ENCODE measurements at places on chromosomes 1 and 21. TPM values are rescaled to one million over a fixed set of nuclear protein-coding genes. Genes with fewer than 3 reads are reported as not detected.

GRCh38 chr1:37629726-37630425 lies 4.8 kb downstream of the RSPO1 start:
- no peaks in the 10 kb centered on the region for H3K36me3 ChIP-seq
- no peak for DNase-seq
- peaks cover 2% of the 10 kb centered on the region for H3K4me1 ChIP-seq
- no peak overlapping the region for H3K27ac ChIP-seq

- no peak overlapping the region for H3K4me3 ChIP-seq
- H3K36me3 ChIP-seq: no peaks in the 10 kb centered on the region
- H3K27me3 ChIP-seq: peaks cover 23% of the 10 kb centered on the region
- peaks cover 2% of the 10 kb centered on the region for H3K4me1 ChIP-seq
- DNase-seq: no peak
Observed at GRCh38 chr1:114094363-114094634, 59.4 kb downstream of the SYT6 start.

CRP gene
- not detected for total RNA-seq

ARHGEF16 gene
- total RNA-seq: not detected

LCE5A gene
- not detected for total RNA-seq

- H3K27me3 ChIP-seq: no peaks in the 10 kb centered on the region
- H3K27ac ChIP-seq: no peak overlapping the region
- H3K4me1 ChIP-seq: no peaks in the 10 kb centered on the region
- H3K4me3 ChIP-seq: no peak overlapping the region
Observed at GRCh38 chr1:176696689-176697088, 233.7 kb downstream of the PAPPA2 start.

GRCh38 chr1:220902916-220903315 lies 23.7 kb downstream of the HLX start:
- DNase-seq: no peak
- peaks cover 3% of the 10 kb centered on the region for H3K27me3 ChIP-seq
- H3K36me3 ChIP-seq: no peaks in the 10 kb centered on the region
- no peak overlapping the region for H3K4me3 ChIP-seq
- no peak overlapping the region for H3K27ac ChIP-seq

DNA sequence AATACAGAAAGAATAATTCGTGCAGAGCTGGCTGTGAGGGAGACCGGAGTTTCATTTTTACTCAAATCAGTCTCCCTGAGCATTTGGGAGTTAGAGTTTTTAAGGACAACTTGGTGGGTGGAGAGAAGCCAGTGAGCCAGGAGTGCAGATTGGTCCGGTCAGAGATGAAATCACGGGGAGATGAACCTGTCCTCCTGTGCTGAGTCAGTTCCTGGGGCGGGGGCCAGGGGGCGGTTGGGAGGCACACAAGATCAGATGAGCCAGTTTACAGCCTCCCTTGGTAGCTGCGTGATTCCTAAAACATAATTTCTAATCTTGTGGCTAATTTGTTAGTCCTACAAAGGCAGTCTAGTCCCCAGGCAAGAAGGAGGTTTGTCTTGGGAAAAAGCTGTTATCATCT lies 1267.9 kb downstream of the AMY1C start:
- no peaks in the 10 kb centered on the region for H3K4me1 ChIP-seq
- no peaks in the 10 kb centered on the region for H3K27me3 ChIP-seq
- H3K27ac ChIP-seq: no peak overlapping the region

DNA sequence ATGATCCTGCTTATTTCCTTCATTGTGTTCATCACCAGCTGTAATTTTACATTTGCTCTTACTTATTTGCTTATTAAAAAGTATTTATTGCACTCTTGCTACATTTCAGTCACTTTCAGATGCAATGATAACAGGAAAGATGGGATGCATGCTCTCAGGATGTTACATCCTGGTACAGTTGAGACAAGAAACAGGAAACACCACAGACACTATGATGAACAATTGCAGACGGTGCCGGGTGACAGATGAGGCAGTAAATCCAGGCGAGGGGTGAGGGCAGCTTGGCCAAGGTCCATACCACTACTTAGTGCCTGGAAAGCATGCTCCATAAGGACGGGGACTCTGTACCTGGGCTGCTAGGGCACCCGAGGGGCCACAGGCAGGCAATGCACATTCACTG lies 156.6 kb upstream of the RAB4A start:
- no peak for DNase-seq
- no peak overlapping the region for H3K27ac ChIP-seq
- H3K4me3 ChIP-seq: no peak overlapping the region
- H3K27me3 ChIP-seq: no peaks in the 10 kb centered on the region

FMO5 gene
- 0.66 TPM for total RNA-seq

DNA sequence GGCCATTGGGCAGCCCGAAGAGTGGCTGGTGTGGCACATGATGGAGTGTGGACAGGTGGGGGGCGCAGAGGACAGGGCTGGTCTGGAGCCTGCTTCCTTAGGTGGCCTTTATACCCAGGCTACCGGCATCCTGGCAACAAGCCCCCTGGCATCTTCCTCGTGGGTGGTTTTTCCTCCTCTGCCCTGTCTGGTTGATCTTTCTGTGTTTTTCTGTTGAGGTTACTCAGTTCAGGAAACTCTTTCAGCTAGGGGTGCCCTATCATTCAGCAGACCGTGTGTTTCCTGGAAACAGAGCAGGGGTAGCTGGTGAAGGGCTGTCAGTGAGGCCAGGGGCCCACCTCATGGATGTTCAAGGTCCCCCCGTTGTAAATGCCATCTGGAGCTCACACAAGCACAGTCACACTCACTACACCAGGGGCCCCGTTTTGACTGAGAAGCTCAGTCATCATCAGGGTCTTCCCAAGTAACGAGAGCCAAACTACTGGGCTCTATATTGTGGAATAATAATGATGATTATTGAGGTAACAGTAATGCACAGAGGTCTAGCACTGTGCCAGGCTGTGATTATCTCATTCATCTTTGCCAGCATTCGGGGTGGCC lies at the start of gene KRTAP12-4:
KRTAP12-4 (minus strand) TSS at position 84 of the 600 bp plus-strand sequence; CDS start at position 39, 45 bp downstream.
- H3K36me3 ChIP-seq: peaks cover 40% of the 10 kb centered on the region
- peaks cover 62% of the 10 kb centered on the region for H3K4me1 ChIP-seq
- no peak for DNase-seq
- H3K4me3 ChIP-seq: no peak within 1 kb of the TSS
- peak within 1 kb of the TSS; percentile 70 for H3K27ac ChIP-seq

DNA sequence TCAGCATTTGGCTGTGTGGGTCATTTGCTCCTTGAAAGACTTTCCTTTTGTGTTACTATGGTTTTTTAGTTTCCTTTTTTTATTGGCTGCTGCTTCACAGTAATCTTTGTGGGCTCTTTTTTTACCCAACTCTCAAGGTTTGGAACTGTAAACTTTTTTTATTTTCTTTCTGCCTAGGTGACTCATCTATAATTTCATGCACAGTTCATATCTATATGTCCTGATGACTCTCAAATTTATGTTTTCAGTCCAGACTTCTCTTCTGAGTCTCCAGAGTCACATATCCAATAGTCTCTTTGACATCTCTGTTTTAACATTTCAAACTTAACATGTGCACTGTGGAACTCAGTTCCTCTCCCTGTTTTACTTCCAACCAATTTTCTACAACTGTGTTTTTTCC lies 83.4 kb downstream of the ATF6 start:
- peaks cover 6% of the 10 kb centered on the region for H3K4me1 ChIP-seq
- no peak overlapping the region for H3K27ac ChIP-seq
- H3K36me3 ChIP-seq: peaks cover 41% of the 10 kb centered on the region
- no peaks in the 10 kb centered on the region for H3K27me3 ChIP-seq
- H3K4me3 ChIP-seq: no peak overlapping the region

DNA sequence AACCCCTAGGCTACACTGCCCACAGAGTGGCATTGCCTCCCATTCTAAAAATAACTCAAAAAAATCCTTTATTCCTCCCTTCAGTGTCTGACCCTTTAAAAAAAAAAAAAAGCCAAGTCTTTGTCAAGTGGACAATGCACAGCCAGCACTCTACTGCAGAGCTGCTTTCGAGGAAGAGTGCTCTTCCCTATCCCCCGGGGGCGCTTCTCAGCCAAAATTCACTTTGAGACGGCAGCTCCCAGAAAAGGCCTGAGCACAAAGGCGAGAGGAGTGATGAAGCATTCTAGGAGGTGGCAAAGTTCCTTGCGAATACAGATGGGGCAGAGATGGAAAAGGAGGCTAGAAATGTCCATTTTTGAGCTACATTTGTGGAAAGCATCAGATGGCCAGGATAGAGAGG lies 23.3 kb downstream of the EPHA10 start:
- no peaks in the 10 kb centered on the region for H3K4me1 ChIP-seq
- H3K36me3 ChIP-seq: peaks cover 2% of the 10 kb centered on the region
- no peak overlapping the region for H3K27ac ChIP-seq
- H3K4me3 ChIP-seq: no peak overlapping the region
- H3K27me3 ChIP-seq: peaks cover 39% of the 10 kb centered on the region

- H3K27me3 ChIP-seq: no peaks in the 10 kb centered on the region
- peaks cover 46% of the 10 kb centered on the region for H3K4me1 ChIP-seq
- peak overlapping the region; percentile 86 for H3K27ac ChIP-seq
Observed at GRCh38 chr1:204493145-204493983, 1.2 kb downstream of the PIK3C2B start.

- no peak for DNase-seq
- no peaks in the 10 kb centered on the region for H3K36me3 ChIP-seq
- H3K27me3 ChIP-seq: peaks cover 11% of the 10 kb centered on the region
- peaks cover 6% of the 10 kb centered on the region for H3K4me1 ChIP-seq
- H3K27ac ChIP-seq: no peak overlapping the region
Observed at GRCh38 chr1:59815892-59816291, 1.1 kb downstream of the HOOK1 start.

CLEC20A gene
- total RNA-seq: not detected

DNA sequence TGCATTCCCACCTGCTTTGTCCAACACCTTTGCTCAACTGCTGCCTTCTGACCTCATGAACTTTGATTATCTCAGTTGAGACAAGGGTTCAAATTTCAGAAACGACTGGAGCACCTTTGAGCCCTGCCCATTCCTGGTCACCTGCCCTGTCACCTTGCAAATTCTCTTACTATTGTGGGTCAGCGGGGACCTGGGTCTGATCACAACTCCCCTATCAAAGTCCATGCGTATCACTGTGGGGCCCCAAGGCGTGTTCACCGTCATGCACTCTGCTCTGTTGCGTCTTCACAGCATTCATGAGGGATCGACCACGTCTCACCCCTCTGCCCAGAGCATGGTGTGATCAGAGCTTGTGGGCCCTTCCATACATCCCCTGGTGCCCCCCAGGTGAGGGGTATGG lies 12.9 kb downstream of the PTPRF start:
- no peaks in the 10 kb centered on the region for H3K36me3 ChIP-seq
- H3K4me1 ChIP-seq: peaks cover 3% of the 10 kb centered on the region
- no peak for DNase-seq
- no peak overlapping the region for H3K4me3 ChIP-seq
- no peak overlapping the region for H3K27ac ChIP-seq

HPCAL4 gene
- 0.18 TPM for total RNA-seq

DNA sequence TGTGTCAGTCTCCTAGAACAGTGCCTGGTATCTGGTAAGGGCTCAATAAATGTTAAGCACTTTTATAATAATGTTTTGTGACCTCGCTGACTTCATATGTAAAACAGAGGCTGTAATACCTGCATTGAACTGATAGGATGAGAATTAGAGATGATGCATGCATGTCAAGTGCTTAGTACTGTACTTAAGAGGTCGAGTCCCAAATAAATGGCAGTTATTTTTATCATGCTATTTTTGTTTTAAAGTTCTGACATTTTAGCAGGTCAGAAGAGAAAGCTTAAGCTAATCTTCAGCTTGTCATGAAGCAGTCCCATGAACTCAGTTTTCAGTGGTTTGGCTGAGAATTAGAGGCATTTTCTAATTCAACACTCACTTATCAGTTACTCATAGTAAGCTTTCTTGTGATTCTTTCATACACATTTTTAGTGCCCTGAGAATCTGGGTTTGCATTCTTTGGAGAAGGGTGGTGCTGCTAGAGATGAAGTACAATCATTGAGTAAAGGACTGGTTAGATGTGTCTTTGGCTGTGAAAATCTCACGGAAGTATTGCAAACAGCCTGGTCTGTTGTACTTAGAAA lies 75.7 kb upstream of the RAVER2 start:
- no peaks in the 10 kb centered on the region for H3K4me1 ChIP-seq
- peaks cover 26% of the 10 kb centered on the region for H3K27me3 ChIP-seq
- DNase-seq: no peak
- no peak overlapping the region for H3K27ac ChIP-seq
- no peak overlapping the region for H3K4me3 ChIP-seq
- H3K36me3 ChIP-seq: no peaks in the 10 kb centered on the region

DNA sequence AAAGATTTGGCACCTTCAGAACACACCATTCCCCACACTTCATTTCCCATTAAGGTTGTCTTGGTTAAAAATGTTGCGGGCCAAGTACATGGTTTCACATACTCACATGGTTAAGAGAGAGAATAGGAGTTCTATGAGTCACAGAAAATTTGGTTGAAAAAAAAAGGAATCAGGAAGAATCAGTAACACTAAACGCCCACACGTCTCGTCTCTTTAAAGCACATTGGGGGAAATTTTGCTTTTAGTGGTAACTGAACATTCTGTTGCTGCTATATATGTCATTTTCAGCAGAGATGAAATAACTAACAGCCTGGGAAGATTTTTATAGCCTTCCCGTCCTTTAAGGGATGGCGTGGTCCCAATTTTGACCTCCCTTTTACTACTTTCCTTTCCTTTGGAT lies 132.9 kb upstream of the ERG start:
- no peak for DNase-seq
- H3K27me3 ChIP-seq: no peaks in the 10 kb centered on the region
- no peaks in the 10 kb centered on the region for H3K36me3 ChIP-seq
- H3K4me3 ChIP-seq: no peak overlapping the region

DNA sequence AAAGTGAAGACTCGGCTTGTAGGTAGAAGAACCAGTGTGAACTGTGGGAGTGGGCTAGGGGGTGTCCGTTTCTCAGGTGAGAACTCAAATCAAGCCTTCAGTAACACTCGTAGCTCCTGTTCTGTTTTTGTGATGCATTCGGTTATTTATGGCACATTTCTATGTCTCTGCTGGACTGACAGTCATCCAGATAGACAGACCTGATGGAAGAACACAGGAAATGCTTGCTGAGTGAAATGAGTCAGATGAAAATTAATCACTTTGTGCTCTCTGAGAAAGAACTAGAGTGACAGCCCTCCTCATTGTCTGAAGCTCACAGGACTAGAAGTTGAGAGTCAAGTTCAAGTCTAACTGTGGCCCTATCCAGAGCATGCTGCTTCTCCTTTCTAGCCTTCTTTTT lies 360.1 kb upstream of the PLXNA2 start:
- DNase-seq: no peak
- peaks cover 16% of the 10 kb centered on the region for H3K4me1 ChIP-seq
- peak overlapping the region; percentile 46 for H3K27ac ChIP-seq
- H3K4me3 ChIP-seq: no peak overlapping the region
- H3K27me3 ChIP-seq: peaks cover 5% of the 10 kb centered on the region

- H3K4me3 ChIP-seq: no peak overlapping the region
Observed at GRCh38 chr1:75643460-75643859, 32.5 kb upstream of the SLC44A5 start.

Data from activated CD8-positive, alpha-beta memory T cell treated with anti-CD3 and anti-CD28 coated beads, Interleukin-2, amount 10 ng/mL, durations not matched to agents 7 days and 5 days (primary cell).